ENCODE measurements at places on chromosomes 16 and 17.

DNA sequence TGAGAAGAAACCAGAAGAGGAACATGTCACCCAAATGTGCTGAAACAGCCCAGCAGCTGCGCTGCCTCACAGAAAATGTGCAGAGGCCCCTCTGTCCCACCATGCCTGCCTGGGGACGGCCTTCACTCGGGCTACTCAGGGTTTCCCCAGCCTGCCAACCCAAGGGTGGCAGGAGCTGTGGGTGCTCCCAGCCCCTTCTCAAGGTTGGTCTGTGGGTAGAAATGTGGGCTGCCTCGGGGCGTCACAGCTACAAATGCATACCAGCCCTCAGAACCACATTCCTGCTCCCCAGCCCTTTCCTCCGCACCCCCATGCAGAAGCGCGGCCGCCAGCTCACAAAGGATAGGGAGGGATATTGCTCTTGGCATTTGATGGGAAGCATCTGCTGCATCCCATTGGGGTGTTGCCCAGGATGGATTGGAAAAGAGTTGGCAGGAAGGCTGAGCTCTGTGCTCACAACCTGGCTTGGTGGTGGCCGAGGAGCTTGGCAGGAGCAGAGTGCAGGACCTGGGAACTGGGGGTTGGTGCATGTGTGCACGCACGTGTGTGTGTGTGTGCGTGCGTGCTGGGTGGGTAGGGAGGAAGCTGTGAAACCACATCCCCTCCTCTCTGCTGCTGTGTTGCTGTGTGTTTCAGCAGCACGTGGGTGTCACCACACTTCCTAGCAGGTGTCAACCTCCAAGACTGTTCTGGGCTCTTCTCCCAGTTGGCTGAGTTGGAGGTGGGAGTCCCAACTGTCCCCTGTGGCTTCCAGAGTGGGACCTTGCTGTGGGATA lies 304.4 kb downstream of the SEC14L1 start:
- DNase-seq, result no peak

DNA sequence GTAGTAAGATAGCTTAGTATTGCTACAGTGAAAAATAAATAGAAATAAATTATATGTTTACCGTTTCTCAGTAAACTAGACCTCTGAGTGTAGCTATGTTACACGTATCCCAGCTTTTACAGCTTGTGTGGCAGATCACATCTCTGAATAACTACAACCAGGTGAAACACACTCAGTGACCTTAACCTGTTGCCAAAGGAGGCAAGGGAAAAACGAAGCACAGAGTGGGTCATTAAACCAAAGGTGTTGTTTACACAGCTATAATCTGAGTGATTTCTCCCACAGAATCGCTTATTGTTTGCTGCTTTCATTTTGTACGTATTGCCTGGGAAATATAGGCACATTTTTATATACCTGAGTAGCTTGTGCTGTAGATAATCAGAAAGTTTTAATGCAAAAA lies 688.2 kb upstream of the KIF2B start:
- no peak for DNase-seq

- DNase-seq, result no peak
These were observed 112.5 kb downstream of the SOCS1 start for GRCh38 chr16:11143372-11144035.

DNA sequence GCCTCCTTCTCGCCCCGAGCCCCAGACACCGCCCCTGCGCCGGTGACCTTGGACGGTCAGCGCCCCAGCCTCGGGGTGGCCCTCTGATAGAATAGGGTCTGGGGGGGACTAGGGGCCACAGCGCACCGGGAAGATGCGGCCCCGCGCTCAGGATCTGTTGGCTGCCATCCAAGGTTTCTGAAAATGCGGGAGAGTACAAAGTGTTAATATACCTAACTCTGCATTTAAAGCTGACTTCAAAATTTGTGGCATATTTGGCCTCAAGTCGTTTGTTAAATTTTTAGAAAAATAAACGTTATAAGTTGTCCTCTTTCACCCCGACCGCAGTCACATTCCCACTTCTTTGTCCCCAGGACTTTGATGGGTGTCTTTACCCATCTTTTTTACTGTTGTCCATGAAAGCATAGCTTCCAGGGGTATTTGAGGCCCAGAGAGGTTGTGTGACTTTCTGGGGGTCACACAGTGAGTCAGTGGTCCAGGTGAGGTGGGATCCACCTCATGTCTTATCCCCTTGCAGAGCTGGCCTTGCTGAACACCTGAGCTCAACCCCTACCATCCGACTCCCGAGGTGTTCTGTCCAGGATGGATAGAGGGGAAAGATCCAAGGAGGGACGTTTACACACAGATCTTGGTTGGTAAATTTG lies 796 bp downstream of the NT5M start:
- no peak for DNase-seq

DNA sequence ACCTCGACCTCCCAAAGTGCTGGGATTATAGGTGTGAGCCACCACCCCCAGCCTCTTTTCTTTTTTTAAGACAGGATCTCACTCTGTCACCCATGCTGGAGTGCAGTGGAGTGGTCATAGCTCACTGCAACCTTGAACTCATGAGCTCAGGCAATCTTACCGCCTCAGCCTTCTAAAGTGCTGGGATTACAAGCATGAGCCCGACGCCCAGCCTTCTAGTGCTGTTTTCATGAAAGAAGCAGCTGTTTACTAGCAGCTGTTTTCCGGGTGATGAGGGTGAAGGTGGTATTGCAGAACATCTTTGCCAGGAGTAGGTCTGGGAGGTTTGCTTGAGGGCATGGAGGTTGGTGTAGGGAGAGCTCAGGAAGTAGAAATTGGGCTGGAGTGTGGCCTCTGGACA lies 2.0 kb downstream of the ADCY7 start:
- no peak for DNase-seq

DNA sequence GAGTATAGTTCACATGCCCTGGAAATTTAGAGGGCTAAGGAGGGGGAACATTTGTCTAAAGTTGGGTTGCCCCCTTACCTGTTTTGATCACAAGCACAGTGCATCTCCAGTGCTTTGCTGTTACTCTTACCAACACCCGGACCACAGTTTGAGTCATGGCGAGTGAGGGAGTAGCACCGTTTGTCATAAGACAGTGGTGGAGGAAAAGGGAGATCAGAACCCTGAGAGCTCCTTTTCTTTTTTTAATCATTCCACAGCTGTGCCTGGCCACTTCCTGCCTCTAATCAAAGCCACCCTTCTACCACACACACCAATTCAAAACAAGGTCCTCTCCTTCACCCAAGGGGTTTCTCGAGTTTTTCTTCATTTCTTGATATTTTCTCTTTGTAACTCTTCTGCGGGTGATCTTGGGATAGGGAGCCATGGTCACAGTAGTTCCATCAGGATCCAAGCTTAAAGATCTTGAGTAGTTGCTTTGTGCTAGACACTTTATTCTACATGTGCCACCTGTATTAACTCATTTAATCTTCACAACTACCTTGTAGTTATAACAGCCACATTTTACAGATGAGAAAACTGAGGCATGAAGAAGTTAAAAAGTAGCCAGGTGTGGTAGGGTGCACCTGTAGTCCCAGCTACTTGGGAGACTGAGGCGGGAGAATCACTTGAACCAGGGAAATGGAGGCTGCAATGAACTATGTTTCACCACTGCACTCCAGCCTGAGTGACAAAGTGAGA lies 5.0 kb upstream of the MYL4 start:
- no peak for DNase-seq

DNA sequence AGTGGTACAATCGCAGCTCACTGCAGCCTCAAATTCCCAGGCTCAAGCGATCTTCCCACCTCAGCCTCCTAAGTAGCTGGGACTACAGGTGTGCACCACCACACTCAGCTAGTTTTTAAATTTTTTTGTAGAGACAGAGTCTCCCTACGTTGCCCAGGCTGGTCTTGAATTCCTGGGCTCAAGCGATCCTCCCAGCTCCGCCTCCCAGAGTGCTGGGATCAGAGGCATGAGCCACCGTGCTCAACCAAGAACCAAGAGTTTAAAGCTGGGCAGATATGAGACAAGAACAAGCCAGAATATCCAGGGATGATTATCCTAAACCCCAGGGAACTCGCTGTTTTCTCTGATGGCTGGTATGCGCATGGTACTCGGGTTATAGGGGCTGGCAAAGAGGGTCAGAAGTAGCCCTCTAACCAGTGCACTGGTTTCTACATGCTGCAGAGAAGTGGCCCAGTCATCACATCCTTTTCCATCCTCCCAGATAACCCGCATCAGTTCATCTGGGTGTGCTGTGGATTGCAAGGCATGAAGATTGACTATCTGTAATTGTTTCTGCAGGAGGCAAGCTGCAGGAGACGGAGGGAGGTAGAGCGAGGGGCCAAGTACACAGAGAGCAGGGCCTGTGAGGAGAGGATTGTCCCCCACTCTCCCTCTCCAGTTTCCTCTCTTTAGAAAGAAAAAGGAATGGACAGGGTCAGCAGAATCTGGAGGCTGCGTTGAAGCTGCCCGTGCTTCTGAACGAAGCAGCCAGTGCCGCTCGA lies 33.6 kb upstream of the TOB1 start:
- DNase-seq, result no peak

DNA sequence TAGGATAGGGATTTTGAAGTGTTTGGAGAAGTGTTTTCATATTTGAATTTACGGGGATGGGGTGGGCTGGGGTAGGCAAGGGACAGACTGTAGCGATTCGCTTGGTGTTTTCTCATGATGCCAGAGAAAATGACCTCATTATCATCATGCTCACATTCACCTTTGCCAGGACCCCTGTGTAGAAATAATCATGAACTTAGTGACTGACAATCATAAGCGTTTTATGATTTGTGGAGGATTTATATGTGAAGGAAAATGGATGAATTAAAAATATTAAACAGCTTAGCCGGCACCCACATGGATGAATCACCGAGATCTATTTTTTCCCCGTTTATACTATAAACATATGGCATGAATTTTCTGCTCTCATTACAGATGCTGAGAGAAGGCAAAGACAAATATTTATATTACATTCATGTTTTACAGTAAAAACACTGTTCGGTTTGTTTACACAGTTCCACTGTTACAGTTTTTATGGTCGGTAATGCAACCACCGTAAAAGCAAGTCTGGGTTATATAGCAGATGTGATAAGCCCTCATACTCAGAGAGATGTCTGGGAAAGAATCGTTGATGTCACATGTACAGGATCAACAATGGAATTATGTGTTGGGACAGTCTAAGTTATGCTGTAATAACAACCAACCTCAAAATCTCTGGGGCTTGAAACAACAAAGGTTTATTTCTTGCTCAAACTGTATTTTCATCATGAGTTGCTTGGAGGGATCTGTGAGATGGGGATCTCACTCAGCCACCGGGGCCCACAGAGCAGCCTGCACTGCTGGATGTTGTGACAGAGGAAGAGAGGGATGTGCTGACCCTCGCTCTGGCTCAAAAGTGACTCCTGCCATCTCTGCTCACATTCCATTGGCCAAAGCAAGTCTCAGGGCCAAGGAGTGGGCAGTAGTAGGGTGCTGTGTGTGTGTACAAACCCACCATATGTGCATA lies 85.1 kb downstream of the WWOX start:
- no peak for DNase-seq

DNA sequence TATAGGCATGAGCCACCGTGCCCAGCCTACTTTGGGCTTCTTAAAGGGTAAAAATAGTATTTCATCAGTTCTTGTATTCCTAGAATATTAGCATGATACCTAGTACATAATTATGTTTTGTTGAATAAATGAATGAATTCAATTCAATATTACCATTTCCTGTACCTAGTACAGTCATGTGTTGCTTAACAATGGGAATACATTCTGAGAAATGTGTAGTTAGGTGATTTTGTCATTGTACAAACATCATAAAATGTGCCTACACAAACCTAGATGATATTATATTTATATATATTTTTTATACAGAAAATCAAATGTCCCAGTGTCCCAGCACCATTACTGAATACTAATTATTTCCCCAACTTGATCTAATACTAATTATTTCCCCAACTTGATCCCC lies 85.6 kb upstream of the HAS3 start:
- no peak for DNase-seq

GRCh38 chr17:81603846-81604610 lies 32.9 kb downstream of the NPLOC4 start:
- no peak for DNase-seq

GRCh38 chr17:19386974-19387920 lies at the start of gene MFAP4:
Gene MFAP4 (minus strand): TSS chr17:19387190. CDS start chr17:19387155, 35 bp downstream.
- DNase-seq, result peak; percentile 91

DNA sequence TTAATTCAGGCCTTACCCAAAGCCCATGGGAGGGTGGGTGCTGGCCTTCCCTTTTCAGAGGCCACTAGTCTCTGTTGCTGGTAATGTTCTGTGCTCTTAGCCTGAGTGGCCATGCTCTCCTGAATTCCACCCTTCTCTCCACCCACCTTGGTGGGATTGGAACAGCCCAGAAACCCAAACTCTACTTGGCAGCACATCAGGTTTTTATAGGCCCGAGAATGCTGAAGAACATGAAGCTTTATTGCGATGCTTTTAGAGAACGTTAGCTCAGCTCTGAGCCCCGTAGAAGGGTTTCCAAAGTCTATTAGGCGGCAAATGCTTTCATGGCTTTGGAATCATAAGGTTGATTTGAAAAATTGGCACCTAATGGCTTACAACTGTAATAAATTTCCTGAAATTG lies 209.3 kb downstream of the MSI2 start:
- no peak for DNase-seq

GRCh38 chr17:41101586-41102259 lies at the start of gene KRTAP4-16:
Gene KRTAP4-16 (minus strand): TSS chr17:41102209. CDS start chr17:41102209, 0 bp downstream.
- DNase-seq, result no peak

DNA sequence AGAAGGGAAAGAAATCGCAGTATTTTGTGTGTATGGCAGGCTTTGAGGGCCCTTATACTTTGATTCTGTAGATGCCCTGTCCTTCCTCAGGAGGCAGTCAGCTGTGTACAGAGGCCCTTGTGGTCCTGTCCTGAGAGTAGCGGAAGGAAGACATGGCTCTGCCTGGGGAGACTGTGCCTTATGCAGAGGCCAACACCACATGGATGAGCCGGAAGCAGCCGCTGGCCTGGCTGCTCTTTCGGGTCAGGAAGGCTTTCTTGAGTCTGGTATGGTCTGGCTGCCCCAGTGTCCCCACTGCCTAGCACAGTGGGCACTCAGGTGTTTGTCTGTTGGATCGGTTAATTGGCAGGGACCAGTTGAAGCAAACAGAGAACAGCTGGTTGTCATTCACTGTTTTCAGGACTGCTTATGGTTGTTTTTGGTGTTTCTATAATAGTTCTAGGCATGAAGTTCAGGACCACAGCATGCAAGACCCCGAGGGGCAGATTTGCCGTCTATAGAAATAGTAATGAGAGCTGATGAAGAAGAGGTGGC lies 12.4 kb downstream of the USP10 start:
- DNase-seq, result no peak

GRCh38 chr17:45022655-45023339 lies 28.6 kb downstream of the DCAKD start:
- no peak for DNase-seq

- DNase-seq, result no peak
These were observed 19.0 kb downstream of the UNKL start for GRCh38 chr16:1395444-1396031.

GRCh38 chr16:10729104-10730048 lies 14.3 kb upstream of the NUBP1 start:
- DNase-seq, result no peak

- DNase-seq, result no peak
These were observed 113.4 kb downstream of the PITPNC1 start for GRCh38 chr17:67490471-67490870.

- no peak for DNase-seq
These were observed 96.5 kb upstream of the CRHR1 start for GRCh38 chr17:45687594-45687993.

- DNase-seq, result no peak
These were observed 6.9 kb downstream of the CHD9 start for GRCh38 chr16:53061701-53062159.
